Esophagus muscularis mucosa (tissue), 4 donors: ENCODE measurements at places on chromosomes 12 and 14.

DNA sequence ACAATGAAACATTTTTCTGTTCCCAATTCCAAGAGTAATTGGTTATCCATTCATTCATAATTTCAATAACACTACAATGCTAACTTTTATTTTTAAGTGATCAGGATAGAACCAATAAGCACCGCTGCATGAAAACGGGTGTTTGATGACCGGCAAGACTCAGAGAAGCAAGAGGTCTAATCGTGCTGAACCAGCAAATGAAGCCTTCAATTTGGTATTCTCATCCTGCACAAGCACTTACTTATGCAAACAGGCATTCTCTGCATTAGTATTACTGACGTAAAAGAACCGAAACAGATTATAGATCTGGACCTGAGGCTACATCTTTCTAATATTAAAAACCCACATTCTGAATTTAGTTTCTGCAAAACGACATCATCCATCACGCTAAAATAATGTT is 67.7 kb downstream of the RBM19 start:
- H3K4me1 ChIP-seq, result no peaks in the 10 kb centered on the region
- no peaks in the 10 kb centered on the region for H3K27me3 ChIP-seq
- no peak overlapping the region for H3K4me3 ChIP-seq
- no peak overlapping the region for H3K27ac ChIP-seq

- DNase-seq, result no peak
- H3K27ac ChIP-seq, result no peak overlapping the region
- peaks cover 31% of the 10 kb centered on the region for H3K27me3 ChIP-seq
- H3K4me1 ChIP-seq, result peaks cover 26% of the 10 kb centered on the region
- H3K36me3 ChIP-seq, result peaks cover 9% of the 10 kb centered on the region
These were observed 8.5 kb downstream of the AMN start for GRCh38 chr14:102930753-102931579.

- peaks cover 43% of the 10 kb centered on the region for H3K36me3 ChIP-seq
- peak within 1 kb of the TSS; percentile 60 for H3K4me3 ChIP-seq
- H3K27me3 ChIP-seq, result no peaks in the 10 kb centered on the region
These were observed at the start of gene ACRBP for GRCh38 chr12:6647083-6647604. ACRBP (minus strand) TSS chr12:6647432; CDS start chr12:6647366, 66 bp downstream.

GRCh38 chr12:75446857-75447256 is 33.7 kb upstream of the GLIPR1 start:
- no peak for DNase-seq
- no peaks in the 10 kb centered on the region for H3K27me3 ChIP-seq
- no peaks in the 10 kb centered on the region for H3K36me3 ChIP-seq
- H3K4me3 ChIP-seq, result no peak overlapping the region

GRCh38 chr12:105090361-105090760 is 6.1 kb upstream of the ALDH1L2 start:
- DNase-seq, result no peak
- H3K36me3 ChIP-seq, result no peaks in the 10 kb centered on the region

- H3K4me3 ChIP-seq, result no peak overlapping the region
- no peaks in the 10 kb centered on the region for H3K36me3 ChIP-seq
- DNase-seq, result no peak
- no peak overlapping the region for H3K27ac ChIP-seq
- H3K27me3 ChIP-seq, result no peaks in the 10 kb centered on the region
- no peaks in the 10 kb centered on the region for H3K4me1 ChIP-seq
These were observed 80.2 kb upstream of the RIN3 start for GRCh38 chr14:92433407-92433806.

- no peak overlapping the region for H3K4me3 ChIP-seq
- H3K27me3 ChIP-seq, result no peaks in the 10 kb centered on the region
- H3K27ac ChIP-seq, result no peak overlapping the region
- no peaks in the 10 kb centered on the region for H3K4me1 ChIP-seq
- no peaks in the 10 kb centered on the region for H3K36me3 ChIP-seq
- no peak for DNase-seq
These were observed 123.4 kb downstream of the FSCB start for GRCh38 chr14:44383636-44384035.

- no peak overlapping the region for H3K4me3 ChIP-seq
- no peaks in the 10 kb centered on the region for H3K27me3 ChIP-seq
- peak overlapping the region; percentile 2 for H3K27ac ChIP-seq
These were observed 22.3 kb downstream of the HDAC7 start for GRCh38 chr12:47797441-47797840.

GRCh38 chr12:48878548-48878947 is 12.9 kb upstream of the RND1 start:
- H3K27ac ChIP-seq, result no peak overlapping the region
- peaks cover 15% of the 10 kb centered on the region for H3K4me1 ChIP-seq
- H3K27me3 ChIP-seq, result no peaks in the 10 kb centered on the region
- H3K4me3 ChIP-seq, result no peak overlapping the region

DNA sequence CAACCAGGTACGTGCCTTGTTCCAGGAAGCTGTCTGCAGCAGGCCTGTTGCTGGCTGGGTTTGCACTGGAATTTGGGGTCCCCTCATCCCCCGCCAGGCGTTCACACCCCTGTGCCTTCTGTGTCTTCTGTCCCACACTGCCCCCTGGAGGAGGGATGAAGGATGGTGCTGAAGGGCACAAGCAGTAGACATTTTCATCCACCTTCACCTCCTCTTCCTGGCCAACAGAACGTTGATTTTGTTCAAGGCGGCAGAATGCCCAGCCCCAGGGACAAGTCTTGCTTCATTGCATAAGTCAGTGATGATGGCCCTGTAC is 122.1 kb downstream of the CALM1 start:
- H3K27me3 ChIP-seq, result no peaks in the 10 kb centered on the region
- H3K36me3 ChIP-seq, result no peaks in the 10 kb centered on the region
- no peak for DNase-seq
- H3K4me3 ChIP-seq, result no peak overlapping the region

DNA sequence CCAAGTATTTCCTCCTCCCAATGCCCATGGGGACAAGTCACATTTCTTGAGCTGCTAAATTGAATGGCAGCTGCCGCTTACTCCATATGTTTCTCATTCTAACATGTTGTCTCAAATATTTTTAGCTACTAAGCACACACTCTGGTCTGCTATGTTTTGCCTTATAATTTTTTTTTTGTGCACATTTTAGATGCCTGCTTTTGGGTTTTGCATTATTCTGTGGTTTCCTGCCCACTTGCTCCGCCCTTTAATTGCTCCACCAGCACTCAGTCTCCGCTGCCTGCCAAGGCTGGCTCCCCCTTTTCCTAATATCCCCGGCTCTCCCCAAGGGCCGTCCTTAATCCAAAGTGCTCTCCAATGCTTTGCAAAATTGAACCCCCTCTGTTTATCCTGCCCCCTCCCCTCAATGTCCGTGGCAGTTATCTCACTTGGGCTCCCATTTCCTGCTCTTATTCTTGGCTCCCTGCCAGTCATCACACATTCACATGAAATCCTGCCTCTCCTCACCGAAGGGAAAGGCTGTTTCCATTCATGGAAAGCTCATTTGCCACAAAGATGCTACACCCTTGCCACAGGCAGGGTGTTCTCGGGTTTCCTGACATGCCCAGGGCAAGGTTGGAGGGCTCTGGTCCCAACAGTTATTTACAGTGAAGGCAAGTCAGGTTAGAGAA is 79.4 kb downstream of the C12orf75 start:
- DNase-seq, result no peak
- H3K27me3 ChIP-seq, result no peaks in the 10 kb centered on the region
- no peak overlapping the region for H3K27ac ChIP-seq
- H3K4me3 ChIP-seq, result no peak overlapping the region
- H3K36me3 ChIP-seq, result no peaks in the 10 kb centered on the region

DNA sequence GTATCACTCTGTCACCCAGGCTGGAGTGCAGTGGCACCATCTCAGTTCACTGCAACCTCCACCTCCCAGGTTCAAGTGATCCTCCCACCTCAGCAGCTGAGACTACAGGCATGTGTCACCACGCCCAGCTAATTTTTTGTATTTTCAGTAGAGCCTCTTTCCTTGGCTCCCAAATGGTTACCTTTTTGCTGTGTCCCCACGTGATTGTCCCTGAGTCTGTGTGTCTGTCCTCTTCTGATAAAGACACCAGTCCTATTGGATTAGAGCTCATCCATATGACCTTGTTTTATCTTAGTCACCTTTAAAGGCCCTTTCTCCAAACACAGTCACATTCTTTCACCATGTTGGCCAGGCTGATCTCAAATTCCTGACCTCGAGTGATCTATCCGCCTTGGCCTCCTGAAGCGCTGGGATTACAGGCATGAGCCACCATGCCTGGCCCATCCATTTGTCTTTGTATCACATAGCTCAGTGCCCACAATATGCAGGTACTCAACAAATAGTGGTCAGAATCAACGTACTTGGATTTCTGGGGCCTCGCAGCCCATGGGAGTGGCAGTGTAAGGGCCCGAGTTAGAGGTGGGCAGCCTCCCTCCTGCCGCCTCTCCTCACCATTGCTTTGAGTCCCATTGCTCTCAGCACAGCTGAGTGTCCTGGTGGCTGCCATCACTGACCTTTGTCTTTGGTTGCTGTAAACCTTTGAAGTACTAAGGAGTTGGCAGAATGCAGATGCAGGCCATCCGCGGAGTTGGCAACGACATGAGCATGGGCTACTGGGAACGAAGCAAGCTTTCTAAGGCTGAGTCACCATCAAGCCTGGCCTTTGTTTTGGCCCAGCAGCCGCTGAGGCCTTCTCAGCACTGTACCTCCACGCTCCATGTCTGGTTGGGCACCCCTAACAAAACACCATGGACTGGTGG is 9.3 kb downstream of the TPCN1 start:
- peaks cover 7% of the 10 kb centered on the region for H3K36me3 ChIP-seq
- H3K27me3 ChIP-seq, result no peaks in the 10 kb centered on the region
- H3K4me1 ChIP-seq, result peaks cover 55% of the 10 kb centered on the region
- H3K4me3 ChIP-seq, result no peak overlapping the region
- no peak for DNase-seq

GRCh38 chr12:46983959-46984841 is 95.2 kb upstream of the PCED1B start:
- no peak overlapping the region for H3K27ac ChIP-seq
- H3K27me3 ChIP-seq, result no peaks in the 10 kb centered on the region
- no peak overlapping the region for H3K4me3 ChIP-seq
- H3K4me1 ChIP-seq, result no peaks in the 10 kb centered on the region
- no peaks in the 10 kb centered on the region for H3K36me3 ChIP-seq

DNA sequence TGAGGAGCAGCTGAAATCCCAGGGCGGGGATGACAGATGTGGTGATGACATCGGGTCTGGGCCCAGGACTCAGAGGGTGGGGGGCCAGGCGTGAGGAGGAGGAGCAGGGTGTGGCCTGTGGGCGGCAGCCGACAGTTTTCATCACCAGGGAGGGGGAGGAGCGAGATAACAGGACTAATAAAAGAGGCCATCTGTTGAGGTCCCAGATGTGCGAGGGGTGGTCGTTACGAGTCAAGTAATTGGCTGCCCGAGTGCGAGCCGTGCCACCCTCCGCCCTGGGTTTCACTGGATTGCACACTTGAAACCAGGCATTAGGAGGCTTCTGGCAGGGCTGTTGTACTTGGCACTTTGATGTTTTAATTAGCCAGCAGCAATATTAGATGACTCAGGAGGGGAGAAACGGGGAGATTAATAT is 67.2 kb downstream of the NOS1 start:
- H3K4me1 ChIP-seq, result no peaks in the 10 kb centered on the region
- H3K4me3 ChIP-seq, result no peak overlapping the region
- H3K27ac ChIP-seq, result no peak overlapping the region
- no peaks in the 10 kb centered on the region for H3K36me3 ChIP-seq

DNA sequence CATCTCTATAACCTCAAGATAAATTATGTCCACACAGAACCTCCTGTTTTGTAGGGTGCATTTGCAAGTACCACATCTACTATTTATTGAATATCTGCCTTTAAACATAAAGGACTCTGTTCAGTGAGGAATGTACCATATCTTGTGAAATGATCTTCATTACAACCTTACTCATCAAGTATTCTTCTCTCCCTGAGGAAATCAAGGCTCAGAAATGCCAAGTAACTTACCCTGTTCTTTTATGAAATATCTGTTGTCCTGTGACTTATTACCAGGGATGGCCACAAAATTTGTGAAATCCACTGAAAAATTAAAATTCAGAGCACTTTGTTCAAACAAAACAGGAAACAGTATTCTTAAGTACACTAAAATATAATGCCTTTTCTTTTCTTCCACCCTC is 366.7 kb downstream of the GALC start:
- H3K4me1 ChIP-seq, result peaks cover 40% of the 10 kb centered on the region
- no peaks in the 10 kb centered on the region for H3K27me3 ChIP-seq
- H3K36me3 ChIP-seq, result no peaks in the 10 kb centered on the region

DNA sequence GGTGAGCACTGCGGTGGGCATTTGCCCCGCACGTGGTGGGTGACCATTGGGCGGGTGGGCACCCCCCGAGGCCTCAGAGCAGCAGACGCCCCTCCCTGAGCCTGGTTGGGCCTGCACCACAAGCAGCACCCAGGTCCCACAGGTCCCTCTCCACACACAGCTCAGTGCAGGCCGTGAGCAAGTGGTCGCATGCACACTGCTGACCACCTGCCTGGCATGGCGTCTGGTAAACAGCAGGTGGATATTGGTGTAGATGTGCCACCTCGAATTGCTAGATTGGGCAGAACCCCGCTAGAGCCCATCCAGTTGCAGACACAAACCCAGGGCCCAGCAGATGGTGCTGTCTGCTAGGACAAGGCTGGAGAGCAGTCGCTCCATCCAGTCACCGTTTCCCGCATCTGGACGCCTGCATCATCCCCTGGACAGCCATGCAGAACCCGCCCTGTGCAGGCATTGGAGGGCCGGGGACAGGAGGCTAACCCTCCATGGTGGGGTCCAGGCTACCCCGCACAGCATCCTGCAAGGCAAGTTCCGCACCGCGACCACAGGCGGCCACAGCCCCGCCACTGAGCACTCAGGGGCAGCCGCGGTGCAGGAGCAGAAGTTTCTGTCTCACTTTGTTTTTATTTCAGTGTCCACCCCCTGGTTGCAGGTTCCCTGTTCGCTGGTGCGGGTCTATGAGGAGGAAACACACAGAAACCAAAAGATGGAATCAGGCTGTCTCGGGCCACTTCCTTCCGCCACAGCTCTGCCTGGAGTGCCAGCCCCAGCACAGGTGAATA is 45.6 kb upstream of the RIMBP2 start:
- no peak overlapping the region for H3K27ac ChIP-seq
- DNase-seq, result no peak
- no peak overlapping the region for H3K4me3 ChIP-seq

DNA sequence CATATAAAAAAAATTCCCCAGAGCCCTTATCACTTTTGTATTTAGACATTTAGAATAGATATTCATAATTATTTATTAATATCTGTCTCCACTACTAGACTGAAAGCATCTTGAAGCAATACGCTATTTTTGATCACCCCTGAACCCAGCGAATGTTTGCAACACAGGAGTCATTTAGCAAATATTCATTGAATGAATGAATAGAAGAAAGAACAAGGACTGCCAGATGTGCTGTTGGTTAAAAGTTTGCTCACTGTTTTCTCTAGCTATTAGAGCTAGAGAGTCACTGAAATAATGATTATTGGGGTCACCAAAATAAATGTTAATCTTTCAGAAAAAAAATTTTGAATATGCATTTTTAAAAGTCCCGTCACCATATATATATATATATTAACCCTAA is 174.3 kb downstream of the ACSS3 start:
- no peaks in the 10 kb centered on the region for H3K27me3 ChIP-seq
- H3K4me1 ChIP-seq, result no peaks in the 10 kb centered on the region
- H3K4me3 ChIP-seq, result no peak overlapping the region
- peaks cover 6% of the 10 kb centered on the region for H3K36me3 ChIP-seq
- DNase-seq, result no peak

GRCh38 chr14:105315941-105316576 is 1.5 kb downstream of the PACS2 start:
- H3K4me3 ChIP-seq, result peak overlapping the region; percentile 92
- DNase-seq, result no peak
- no peaks in the 10 kb centered on the region for H3K36me3 ChIP-seq
- peak overlapping the region; percentile 81 for H3K27ac ChIP-seq

- H3K36me3 ChIP-seq, result no peaks in the 10 kb centered on the region
- H3K27me3 ChIP-seq, result no peaks in the 10 kb centered on the region
- no peak overlapping the region for H3K27ac ChIP-seq
- DNase-seq, result no peak
- peaks cover 7% of the 10 kb centered on the region for H3K4me1 ChIP-seq
These were observed 418.7 kb downstream of the NPAS3 start for GRCh38 chr14:33357225-33358010.
